ENCODE measurements at places on chromosomes 3 and 15.

GRCh38 chr3:139534992-139535879, 4.3 kb downstream of the RBP1 start:
- no peak overlapping the region for H3K4me3 ChIP-seq
- peaks cover 5% of the 10 kb centered on the region for H3K27me3 ChIP-seq
- H3K4me1 ChIP-seq: no peaks in the 10 kb centered on the region
- no peak overlapping the region for H3K27ac ChIP-seq

DNA sequence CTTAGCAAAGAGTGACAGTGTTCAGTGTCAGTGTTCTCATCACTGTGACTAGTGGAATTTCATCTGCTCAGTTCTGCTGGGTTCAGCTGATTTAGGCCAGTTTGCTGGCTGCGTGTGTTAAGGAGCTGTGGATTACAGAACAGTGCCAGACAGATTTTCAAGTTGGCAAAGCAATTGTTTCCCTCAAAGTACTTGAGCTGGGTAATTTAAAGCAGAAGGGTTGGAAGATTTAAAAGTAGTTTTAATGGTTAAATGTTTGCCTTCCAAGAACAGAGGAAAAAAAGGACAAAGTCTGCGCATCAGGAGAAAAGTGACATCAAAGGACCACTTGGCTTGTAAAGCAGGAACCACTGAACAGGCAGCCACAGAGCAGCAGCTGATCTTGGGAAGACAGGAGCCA, 8.7 kb downstream of the ESYT3 start:
- H3K27me3 ChIP-seq: peaks cover 12% of the 10 kb centered on the region
- no peaks in the 10 kb centered on the region for H3K36me3 ChIP-seq
- no peak for DNase-seq
- H3K4me3 ChIP-seq: no peak overlapping the region
- no peaks in the 10 kb centered on the region for H3K4me1 ChIP-seq

DNA sequence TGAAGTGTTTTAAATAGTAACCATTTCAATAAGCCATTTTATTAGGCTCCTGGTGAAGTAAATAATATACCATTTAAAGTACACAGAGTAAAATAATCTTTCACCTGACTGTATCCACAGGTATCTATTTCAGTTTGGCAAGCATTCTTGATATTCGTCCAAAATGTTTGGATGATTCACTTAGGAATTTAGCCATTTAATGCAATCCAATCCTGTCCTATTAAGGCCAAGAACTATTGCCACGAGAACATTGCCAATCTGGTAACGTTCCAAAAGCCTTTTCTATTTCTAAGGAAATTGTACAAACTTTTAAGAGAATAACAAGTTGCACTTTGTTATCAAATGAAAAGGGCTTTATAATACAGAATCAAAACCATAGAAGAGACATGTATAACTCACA, 209.8 kb upstream of the THRB start:
- no peaks in the 10 kb centered on the region for H3K36me3 ChIP-seq
- H3K27ac ChIP-seq: no peak overlapping the region
- H3K4me1 ChIP-seq: no peaks in the 10 kb centered on the region

GRCh38 chr3:115239717-115240116, 92.6 kb upstream of the ZBTB20 start:
- no peaks in the 10 kb centered on the region for H3K4me1 ChIP-seq
- H3K36me3 ChIP-seq: no peaks in the 10 kb centered on the region
- no peaks in the 10 kb centered on the region for H3K27me3 ChIP-seq
- no peak for DNase-seq
- no peak overlapping the region for H3K4me3 ChIP-seq

- H3K4me1 ChIP-seq: no peaks in the 10 kb centered on the region
- no peak overlapping the region for H3K27ac ChIP-seq
- DNase-seq: no peak
- no peaks in the 10 kb centered on the region for H3K27me3 ChIP-seq
- H3K4me3 ChIP-seq: no peak overlapping the region
These were observed 44.9 kb upstream of the CTSH start for GRCh38 chr15:78989701-78990240.

- peaks cover 3% of the 10 kb centered on the region for H3K36me3 ChIP-seq
- no peak overlapping the region for H3K4me3 ChIP-seq
- no peak for DNase-seq
- no peaks in the 10 kb centered on the region for H3K27me3 ChIP-seq
These were observed 71.9 kb upstream of the LPP start for GRCh38 chr3:188082031-188082430.

GRCh38 chr3:24343084-24343783, 151.4 kb downstream of the THRB start:
- no peaks in the 10 kb centered on the region for H3K4me1 ChIP-seq
- no peaks in the 10 kb centered on the region for H3K27me3 ChIP-seq
- no peak for DNase-seq

GRCh38 chr15:64959128-64959527, 30.6 kb downstream of the SPG21 start:
- H3K36me3 ChIP-seq: peaks cover 72% of the 10 kb centered on the region
- DNase-seq: no peak
- H3K27me3 ChIP-seq: no peaks in the 10 kb centered on the region
- no peak overlapping the region for H3K4me3 ChIP-seq

DNA sequence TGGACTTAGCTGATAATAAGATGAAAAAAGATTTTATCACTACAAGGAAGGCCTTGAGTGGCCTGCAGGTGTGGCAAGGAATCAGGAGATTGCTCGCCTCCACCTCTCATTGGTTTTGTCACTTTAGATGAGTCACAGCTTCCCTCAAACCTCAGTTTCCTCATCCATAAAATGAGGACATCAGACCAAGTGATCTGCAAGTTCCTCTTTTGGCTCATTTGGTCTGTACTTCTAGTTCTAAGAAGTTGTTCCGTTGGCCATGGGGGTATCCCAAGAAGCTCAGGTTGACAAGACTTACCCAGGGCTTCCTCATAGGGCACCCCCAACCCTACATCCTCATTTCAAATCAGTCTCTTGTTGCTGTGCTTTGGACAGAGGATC, 254.1 kb downstream of the UACA start:
- no peak for DNase-seq
- no peak overlapping the region for H3K27ac ChIP-seq
- H3K4me1 ChIP-seq: peaks cover 5% of the 10 kb centered on the region
- no peaks in the 10 kb centered on the region for H3K27me3 ChIP-seq
- no peaks in the 10 kb centered on the region for H3K36me3 ChIP-seq
- H3K4me3 ChIP-seq: no peak overlapping the region

- H3K4me3 ChIP-seq: no peak overlapping the region
- no peaks in the 10 kb centered on the region for H3K36me3 ChIP-seq
- DNase-seq: no peak
- H3K27ac ChIP-seq: no peak overlapping the region
- peaks cover 8% of the 10 kb centered on the region for H3K27me3 ChIP-seq
These were observed 5.7 kb downstream of the PDIA5 start for GRCh38 chr3:123072564-123072963.

- H3K27me3 ChIP-seq: no peaks in the 10 kb centered on the region
- no peaks in the 10 kb centered on the region for H3K36me3 ChIP-seq
These were observed 27.8 kb upstream of the FRMD4B start for GRCh38 chr3:69413551-69414207.

GRCh38 chr3:141561426-141562034, 74.7 kb downstream of the RASA2 start:
- peak overlapping the region; percentile 1 for H3K27ac ChIP-seq
- H3K4me1 ChIP-seq: peaks cover 37% of the 10 kb centered on the region
- H3K4me3 ChIP-seq: no peak overlapping the region
- DNase-seq: no peak
- H3K27me3 ChIP-seq: no peaks in the 10 kb centered on the region

- DNase-seq: no peak
- H3K4me3 ChIP-seq: no peak overlapping the region
- H3K27me3 ChIP-seq: no peaks in the 10 kb centered on the region
These were observed 39.6 kb downstream of the MLH1 start for GRCh38 chr3:37032961-37033360.

DNA sequence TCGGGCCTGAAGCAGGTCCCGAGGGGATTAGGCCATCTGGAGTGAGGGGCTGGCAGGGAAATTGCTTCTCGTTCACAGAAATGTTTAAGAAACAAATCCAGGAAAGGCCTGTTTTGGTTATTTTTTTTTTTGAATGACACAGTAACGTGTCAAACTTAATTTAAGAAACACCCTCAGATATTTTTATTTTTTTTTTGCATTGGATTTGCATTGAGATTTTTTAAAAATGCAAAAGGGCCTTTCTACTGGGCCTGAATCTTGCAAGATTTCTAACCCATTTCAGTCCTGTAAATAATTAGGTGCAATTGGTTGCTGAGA, 25.0 kb upstream of the KLF13 start:
- no peak overlapping the region for H3K27ac ChIP-seq
- no peaks in the 10 kb centered on the region for H3K27me3 ChIP-seq
- no peak overlapping the region for H3K4me3 ChIP-seq
- DNase-seq: no peak

DNA sequence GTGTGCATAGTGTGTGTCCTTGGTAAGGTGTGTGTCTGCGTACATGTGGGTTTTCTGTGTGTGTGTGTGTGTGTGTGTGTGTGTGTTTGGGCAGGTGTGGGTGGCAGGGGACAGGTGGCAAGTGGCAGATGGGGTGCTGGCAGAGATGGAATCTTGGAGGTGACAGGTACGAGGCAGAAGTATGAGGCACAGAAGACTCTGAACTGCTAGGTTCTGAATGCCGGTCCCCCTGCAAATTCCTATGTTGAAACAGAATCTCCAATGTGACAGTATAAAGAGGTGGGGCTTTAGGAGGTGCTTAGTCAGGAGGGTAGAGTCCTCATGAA, 29.8 kb downstream of the SRPRB start:
- no peaks in the 10 kb centered on the region for H3K4me1 ChIP-seq
- H3K27me3 ChIP-seq: peaks cover 15% of the 10 kb centered on the region
- H3K4me3 ChIP-seq: no peak overlapping the region
- DNase-seq: no peak

GRCh38 chr3:117074826-117075225, 365.2 kb downstream of the TUSC7 start:
- no peaks in the 10 kb centered on the region for H3K4me1 ChIP-seq
- H3K4me3 ChIP-seq: no peak overlapping the region
- no peak overlapping the region for H3K27ac ChIP-seq
- DNase-seq: no peak

DNA sequence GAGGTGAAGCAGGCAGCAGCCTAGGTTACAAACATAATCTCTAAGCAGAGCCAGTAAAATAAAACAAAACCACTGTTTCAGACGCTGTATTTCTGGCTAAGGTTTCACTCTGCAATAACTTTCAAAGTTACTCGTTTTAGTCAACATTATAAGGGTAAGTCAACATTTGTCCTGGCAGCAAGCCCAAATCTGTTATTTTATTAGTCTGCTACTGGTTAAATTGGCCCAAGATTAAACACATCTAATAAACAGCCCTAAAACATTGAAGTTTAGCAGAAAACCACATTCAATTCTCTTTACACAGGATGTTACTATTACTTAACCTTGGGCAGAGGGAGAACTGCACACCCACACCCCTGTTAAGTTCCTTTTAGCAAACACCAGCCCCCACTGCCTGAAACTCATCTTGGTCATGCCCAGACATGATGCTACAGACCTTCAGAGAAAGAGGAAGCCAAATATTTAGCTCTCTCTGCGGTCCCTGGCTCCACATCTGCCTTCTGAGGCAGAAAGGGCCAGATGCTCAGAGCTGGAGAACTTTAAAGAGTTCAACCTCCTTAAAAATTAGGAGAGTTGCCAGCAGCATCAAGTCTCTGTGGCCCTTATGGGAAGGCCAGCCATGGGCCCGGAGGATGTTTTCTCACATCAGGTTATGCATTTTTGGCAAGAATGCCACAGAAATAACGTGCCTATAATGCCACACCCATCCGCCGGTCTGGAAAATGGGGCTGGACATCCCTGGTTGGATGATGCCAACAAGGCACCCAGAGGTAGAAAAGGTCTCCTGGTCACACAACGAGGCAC, 17.9 kb downstream of the ARHGEF3 start:
- H3K27me3 ChIP-seq: no peaks in the 10 kb centered on the region
- no peaks in the 10 kb centered on the region for H3K36me3 ChIP-seq
- peak overlapping the region; percentile 19 for H3K4me3 ChIP-seq
- peaks cover 75% of the 10 kb centered on the region for H3K4me1 ChIP-seq
- DNase-seq: peak; percentile 81

DNA sequence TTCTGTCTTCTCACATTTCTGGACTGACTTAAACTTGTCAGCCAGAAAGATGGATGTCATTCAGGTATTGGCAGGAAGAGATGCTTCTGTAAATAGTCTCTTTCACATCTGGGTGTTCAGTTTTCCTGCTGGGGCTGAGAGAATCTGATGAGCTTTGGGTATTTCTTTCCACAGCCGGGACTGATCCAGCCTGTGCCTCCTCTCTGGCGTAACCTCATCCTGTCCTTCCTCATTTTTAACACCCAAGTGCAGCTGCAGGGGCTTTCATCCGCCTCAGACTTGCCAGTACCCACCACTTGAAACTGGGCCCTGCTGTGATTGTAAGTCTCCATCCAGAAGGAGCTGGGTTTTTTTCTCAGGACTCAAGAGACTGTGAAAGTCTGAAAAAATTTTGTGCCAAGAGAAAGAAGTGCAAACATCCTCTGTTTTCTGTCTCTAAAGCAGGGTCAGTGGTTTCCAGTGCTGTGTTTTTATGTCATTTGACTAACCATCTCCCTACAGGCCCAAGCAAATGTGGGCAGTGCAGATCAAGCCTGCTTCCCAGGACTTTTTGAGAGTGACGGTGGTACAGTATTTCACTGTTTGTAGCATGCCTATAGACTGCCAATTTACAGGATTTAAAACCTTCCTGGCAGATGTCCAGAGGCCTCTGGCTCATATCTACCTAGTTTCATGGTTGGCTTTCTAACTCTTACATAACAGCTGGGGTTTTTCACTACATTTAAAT, 342.7 kb downstream of the PTPRG start:
- H3K27ac ChIP-seq: no peak overlapping the region
- H3K4me3 ChIP-seq: no peak overlapping the region
- no peaks in the 10 kb centered on the region for H3K27me3 ChIP-seq
- DNase-seq: no peak
- H3K36me3 ChIP-seq: no peaks in the 10 kb centered on the region

GRCh38 chr3:178184833-178185232, 351.4 kb upstream of the KCNMB2 start:
- H3K4me1 ChIP-seq: no peaks in the 10 kb centered on the region
- no peak overlapping the region for H3K4me3 ChIP-seq
- DNase-seq: no peak
- H3K36me3 ChIP-seq: no peaks in the 10 kb centered on the region

DNA sequence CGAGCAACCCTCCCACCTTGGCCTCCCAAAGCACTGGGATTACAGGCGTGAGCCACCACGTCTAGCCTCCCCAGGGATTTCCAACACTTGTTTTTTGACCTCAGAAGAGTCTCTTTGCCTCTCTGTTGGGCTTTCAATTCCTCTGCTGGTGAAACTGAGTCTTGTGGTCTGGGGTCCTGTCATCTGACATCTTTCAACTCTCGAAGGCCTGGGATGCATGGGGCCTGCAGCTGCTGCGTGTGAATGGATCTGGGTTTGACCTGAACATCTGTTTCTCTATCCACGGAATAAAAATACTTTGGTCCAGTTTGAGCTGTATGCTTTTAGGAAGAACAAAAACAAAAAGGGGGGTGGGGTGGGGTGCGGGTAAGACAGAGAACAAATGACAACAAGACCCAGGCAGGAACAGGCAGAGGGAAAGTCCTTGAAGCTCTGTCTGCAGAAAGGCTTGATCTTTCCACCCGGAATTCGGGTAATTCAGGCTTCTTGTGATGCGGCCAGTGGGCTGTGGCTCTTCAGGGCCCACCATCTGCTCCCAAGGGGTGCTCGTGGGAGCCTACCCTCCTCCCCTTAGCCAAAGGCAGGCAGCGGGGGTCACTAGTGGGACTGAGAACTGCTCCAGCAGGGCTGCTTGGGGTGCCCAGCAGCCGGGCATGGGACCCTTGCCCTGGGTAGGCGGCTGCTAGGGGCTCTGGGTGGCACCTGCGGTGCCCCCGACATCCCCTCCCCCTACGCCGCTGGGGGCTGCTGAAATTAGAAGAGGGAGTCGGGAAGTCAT, 71.5 kb downstream of the SLC12A8 start:
- H3K4me1 ChIP-seq: peaks cover 17% of the 10 kb centered on the region
- no peaks in the 10 kb centered on the region for H3K27me3 ChIP-seq
- peak overlapping the region; percentile 46 for H3K4me3 ChIP-seq
- DNase-seq: no peak
